ENCODE measurements at places on chromosomes 5 and 9. TPM values are rescaled to one million over a fixed set of nuclear protein-coding genes. Genes with fewer than 3 reads are reported as not detected.
A peak's percentile ranks its signal among the peaks of the same experiment; 100 is the strongest.

FOCAD gene
- total RNA-seq, result 31.1 TPM

- DNase-seq, result peak; percentile 35
Measured at GRCh38 chr9:95189251-95190098, 128.0 kb downstream of the FANCC start.

GRCh38 chr9:18638371-18639249, 164.7 kb downstream of the ADAMTSL1 start:
- DNase-seq, result no peak

DNA sequence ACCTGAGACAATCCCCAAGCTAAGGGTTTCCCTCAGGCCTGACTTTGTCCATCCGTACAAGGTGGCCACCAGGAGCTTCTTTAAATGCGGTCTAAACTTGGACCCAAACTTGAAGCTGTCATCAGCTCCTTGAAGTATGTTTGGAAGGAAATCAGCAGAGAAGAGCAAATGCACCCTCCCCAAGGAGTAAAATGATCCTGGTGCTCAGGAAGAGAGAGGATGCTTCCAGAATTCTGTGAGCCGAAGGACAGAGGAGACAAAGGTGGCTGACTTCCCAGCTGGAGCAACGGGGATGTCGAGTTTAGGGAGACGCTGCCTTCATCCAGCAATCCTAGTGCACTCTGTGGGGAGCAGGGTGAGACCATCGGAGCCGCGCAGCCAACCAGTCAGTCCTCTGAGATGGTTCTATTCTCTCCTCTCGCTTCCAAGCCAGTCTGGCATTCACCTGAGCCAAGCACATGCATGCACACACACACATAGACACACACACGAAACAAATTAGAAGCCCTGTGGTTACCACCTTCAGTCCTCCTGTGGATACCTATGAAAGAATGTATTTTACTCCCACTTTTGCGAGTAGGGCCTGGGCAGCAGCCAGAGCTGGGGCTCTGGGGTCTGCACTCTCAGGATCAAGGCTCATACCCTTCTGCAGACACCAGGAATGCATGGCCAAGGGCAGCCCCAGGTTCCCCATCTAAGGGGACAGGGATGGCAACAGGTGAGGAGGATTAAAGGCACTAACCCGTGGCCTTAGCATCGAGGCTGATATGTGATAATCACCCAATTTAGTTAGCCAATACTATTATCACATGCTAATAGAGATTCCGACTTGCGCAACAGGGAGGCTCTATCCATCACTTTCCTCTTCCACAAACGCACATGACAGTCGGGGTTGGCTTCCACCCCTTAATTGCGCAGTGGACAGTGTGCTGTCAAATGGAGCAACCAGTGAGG, 75.8 kb downstream of the GTF3C4 start:
- DNase-seq, result no peak
